ENCODE measurements at places on chromosomes 1 and 21.

DNA sequence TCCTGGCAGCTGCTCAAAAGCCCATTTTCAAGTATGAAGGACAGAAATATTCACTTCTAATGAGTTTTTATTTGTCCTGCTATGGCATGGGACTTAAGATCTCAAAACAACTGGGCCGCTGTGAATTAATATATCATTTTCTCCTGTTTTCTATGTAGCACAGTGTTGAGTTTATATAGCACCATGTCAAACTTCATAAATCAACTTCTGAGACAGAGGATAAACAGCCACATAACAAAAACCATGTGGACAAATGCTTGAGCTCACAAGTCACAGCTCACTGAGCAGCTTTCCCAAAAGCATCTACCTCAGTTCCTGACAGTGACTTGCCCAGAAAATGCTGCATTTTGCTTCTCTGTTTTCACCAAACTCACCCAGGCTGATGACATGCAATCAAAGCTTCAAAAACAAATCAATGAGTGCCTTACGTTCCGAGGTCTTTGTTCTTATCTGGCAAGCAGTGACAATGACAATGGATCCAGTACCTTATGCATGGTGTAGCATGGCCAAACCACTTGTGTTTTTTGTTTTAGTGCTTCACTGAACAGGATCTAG lies 722.6 kb downstream of the LRRIQ3 start:
- DNase-seq, result no peak

- no peak for DNase-seq
Observed at GRCh38 chr1:172277989-172278388, 142.5 kb upstream of the C1orf105 start.

DNA sequence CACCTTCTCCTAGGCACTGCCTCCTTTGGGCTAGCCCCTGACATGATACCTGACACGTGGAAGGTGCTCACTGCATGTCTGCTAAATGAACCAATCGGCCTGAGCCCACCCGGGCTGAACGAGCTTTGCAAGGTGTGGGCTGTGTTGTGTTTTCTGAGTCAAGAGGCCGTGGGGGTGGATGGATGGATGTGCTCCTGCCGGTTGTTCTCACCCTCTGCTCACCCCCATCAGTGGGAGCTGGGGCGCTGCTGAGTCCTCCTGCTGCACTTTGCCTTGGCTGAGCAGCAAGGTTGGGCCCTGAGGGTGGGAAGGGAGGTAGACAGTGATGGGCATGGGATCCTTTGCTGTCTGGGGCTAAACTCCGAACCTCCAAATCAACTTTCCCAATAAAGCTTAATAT lies 6.7 kb upstream of the CACNA1E start:
- no peak for DNase-seq

GRCh38 chr1:119384591-119384990 lies 16.0 kb downstream of the HAO2 start:
- DNase-seq, result no peak

DNA sequence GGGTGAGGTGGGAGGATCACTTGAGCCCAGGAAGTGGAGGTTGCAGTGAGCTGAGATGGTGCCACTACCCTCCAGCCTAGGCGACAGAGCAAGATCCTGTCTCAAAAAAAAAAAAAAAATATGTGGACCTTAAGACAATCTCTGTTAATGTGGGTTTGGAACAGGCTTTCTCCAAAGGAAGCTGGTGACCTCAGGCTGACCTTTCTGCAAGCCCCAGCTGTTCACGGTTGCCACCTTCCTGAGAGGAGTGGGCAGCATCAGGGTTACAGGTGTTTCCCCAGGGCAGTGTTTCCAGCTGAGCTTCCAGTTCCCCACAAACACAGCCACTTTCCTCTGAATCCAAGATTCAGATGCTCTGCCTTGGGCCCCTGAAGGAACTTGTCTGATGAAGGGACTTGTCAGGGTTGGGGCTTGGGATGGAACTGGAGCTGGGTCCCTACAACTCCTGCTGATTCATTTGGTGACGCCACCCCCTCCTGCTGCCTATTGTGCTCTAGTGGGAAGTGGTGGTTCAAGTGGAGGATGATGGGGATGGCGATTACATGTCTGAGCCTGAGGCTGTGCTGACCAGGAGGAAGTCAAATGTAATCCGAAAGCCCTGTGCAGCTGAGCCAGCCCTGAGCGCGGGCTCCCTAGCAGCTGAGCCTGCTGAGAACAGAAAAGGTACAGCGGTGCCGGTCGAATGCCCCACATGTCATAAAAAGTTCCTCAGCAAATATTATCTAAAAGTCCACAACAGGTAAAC lies 1.9 kb downstream of the ZBTB48 start:
- no peak for DNase-seq

- DNase-seq, result no peak
Observed at GRCh38 chr1:54229281-54229891, 29.4 kb downstream of the MRPL37 start.

GRCh38 chr1:93814795-93815340 lies 64.1 kb downstream of the DNTTIP2 start:
- no peak for DNase-seq

DNA sequence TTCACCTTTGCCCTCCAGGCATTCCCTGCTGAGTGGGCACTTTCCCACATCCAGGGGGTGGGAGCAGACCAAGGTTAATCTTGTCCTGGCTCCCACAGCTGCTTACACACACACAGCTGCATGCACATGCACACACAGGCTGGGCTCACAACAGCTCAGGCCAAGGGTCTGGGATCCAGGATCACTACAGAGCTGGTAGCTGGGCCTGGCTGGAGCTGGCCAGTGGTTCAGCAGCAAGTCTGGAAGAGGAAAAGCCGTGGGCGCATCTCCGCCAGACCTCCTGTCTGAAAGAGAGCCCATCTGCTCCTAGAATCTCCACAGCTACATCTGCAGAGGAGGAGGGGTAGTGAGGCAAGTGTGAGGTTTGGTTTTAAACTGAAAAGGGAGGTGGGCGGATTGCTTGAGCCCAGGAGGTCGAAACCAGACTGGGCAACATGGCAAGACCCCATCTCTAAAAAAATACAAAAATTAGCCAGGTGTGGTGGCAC lies 3.8 kb downstream of the CDK18 start:
- no peak for DNase-seq

DNA sequence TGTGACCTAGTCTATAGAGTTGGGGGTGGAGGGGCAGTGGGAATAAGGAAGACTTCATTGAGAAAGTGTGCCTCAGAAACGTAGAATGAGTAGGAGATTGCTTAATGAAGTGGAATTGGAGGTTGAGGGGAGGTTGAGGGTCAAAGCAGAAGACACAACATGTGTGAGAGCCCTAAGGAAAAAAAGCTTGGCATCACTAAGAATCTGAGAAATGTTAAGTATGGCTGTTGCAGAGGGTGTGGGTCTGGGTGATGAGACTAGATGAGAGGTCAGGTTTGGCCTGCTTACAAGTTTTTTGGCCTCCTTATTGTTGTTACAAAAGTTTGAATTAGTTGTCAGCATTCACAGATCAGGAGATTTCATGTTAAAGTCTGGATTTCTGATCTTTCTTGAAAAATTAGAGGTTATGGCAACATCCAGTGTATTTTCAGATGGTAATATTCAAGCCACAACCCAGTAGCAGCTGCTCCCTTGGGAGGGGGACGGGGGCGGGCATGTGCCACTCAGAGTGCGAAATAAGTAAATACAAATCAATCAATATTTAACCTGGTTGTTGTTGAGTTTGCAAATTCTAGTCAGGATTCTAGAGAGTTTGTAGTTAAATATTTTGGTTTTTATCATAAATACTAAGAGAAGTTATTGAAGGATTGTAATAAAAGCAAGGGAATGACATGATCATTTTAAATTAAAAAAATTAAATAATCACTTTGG lies 4.3 kb downstream of the MAN1A2 start:
- DNase-seq, result no peak

- no peak for DNase-seq
Observed at GRCh38 chr21:45329261-45330074, 41.8 kb upstream of the POFUT2 start.

DNA sequence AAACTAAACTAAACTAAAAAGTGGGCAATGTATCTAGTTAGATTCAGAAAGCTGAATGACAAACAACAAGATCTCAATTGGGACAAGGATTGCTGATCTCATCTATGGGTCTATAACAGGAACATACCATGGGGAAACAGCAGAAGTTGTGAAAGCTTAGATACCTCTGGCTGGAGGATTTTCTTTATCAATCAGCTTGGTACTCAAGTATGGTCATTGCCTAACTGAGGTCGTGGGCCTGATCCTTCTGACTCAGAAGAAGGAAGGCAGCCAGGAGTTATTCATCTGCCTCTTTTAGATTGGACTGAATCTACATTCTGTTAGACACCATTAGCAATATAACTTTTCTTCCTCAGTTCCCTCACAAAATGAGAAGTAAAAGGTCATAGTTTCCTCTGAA lies 39.7 kb downstream of the DNTTIP2 start:
- no peak for DNase-seq

DNA sequence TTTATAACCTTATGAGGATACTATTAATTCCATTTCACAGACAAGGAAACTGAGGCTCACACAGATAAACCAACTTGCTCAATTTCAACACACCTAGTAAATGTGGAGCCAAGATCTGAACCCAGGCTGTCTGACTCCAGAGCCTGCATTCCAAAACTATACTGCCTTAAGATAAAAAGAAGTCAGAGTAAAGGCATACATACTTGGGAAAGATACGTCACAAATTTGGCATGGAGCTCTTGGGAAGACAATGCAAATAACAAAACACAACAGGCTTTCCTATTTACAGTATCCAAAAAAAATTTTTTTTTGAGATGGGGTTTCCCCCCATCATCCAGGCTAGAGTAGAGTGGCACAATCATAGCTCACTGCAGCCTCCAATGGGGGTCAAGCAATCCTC lies 5.9 kb downstream of the AKT3 start:
- no peak for DNase-seq

- DNase-seq, result no peak
Observed at GRCh38 chr1:96978444-96978843, 256.9 kb downstream of the PTBP2 start.

DNA sequence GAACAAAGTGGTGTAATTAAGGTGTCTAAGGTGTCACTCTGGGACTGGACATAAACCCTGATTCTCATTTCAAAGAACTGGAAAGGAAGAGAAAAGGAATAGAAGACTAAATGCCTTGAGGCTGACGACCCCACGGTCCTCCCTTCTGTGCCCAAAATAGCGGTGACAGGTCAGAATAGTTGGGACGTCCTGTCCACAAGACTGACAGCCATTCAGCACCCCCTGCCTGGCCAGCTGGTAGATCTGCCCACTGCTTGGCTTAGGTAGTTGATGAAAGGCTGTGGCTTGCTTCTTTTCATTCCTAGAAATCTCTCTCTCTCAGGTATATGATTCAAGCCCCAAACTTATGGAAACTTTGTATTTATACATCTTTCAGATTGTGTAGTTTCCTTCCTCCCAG lies 26.4 kb upstream of the CREG1 start:
- no peak for DNase-seq

- no peak for DNase-seq
Observed at GRCh38 chr1:220271706-220272046, 577 bp downstream of the RAB3GAP2 start.

- no peak for DNase-seq
Observed at GRCh38 chr1:158933621-158934020, 2.3 kb downstream of the PYHIN1 start.

- DNase-seq, result no peak
Observed at GRCh38 chr1:52296345-52296744, 69.7 kb downstream of the CC2D1B start.

- DNase-seq, result no peak
Observed at GRCh38 chr1:229185963-229186362, 84.9 kb upstream of the RAB4A start.

GRCh38 chr1:51331206-51332100 lies 1.1 kb upstream of the TTC39A start:
- DNase-seq, result no peak

All from activated CD4-positive, CD25-positive, alpha-beta regulatory T cell (primary cell).